ENCODE measurements at places on chromosomes 6 and 20.

DNA sequence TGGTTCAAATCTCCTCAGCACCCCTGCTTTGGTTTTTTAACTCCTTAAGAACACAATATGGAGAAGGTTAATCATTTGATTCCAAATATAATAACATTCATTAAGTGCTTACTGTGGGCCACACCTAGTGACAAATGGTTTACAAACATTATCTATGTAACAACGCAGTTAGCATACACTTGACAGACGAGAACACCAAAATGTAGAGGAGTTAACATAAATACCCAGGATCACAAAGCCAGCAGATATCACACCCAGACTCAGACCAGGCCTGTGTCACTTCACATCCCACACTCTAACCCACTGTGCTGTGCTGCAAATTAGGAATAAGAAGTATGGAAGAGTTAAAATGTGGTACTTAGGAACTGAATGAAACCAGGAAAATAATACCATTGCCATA, 82.9 kb downstream of the AGPAT4 start:
- no peak for DNase-seq

- no peak for DNase-seq
Measured at GRCh38 chr6:117653949-117654348, 21.3 kb upstream of the NUS1 start.

DNA sequence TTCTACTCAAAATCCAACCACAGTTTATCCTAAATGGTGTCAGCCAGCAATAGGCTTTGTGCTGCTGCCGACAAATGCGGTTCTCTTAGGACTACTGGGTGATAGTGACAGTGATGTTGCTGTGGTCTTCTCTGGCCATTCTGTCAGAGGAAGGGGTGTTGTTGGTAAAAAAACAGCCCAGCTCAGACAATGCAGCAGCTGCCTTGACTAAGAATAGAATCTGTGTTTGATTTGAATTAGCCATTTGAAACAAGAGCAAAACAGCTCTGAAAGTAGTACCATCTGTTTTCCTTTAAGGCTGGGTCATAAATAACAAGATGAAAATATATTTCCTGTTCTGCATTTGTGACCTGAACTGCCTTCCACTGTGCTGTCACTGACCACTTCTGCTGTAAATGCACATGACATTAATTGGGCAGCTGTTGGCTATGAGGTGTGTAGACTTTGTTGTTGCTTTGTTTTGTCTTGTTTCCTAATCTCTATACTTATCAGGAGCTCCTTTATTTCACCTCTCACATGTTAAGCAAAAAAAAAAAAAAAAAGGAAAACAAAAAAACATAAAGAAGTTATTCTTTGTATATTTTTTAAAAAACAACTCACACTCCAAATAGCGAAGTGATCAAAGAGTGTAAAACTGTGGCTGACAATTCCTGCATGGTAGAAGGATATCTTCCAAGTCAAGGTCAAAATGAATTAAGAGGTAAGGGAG, 497.8 kb upstream of the ARID1B start:
- no peak for DNase-seq

- peak; percentile 51 for DNase-seq
Measured at GRCh38 chr20:63977739-63978276, 1.6 kb downstream of the SAMD10 start.

DNA sequence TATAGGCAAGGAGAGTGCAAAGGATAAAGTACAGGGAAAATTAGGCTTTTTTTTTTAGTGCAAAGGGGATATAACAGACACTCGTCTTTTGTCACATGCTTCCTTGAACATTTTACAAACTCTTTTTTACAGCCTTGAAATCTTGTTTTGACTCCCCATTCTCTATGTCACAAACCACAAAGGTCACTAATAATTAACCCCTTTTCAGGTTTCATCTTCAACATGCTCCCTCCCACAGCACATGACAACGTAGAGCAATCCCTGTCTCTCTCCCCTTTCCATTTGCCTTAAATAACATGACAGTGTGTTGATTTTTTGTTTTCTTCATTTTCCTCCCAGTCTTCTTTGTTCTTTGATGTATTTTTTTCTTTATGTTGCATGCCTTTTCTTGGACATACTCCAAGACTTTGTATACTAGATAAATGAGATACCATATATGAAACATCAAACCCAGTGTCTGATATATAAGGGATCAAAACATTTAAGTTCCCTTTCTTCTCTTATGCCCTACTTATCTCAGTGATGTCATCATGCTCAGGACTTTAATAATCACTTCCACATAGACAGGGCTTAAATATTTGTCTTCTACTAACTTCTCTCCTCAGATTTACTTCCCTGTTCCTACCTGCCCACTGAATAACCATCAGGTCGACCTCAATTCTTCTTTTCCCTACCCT, 378.7 kb upstream of the HSF2 start:
- DNase-seq = no peak

GRCh38 chr20:3296261-3297078, 57.5 kb upstream of the SLC4A11 start:
- DNase-seq = no peak

GRCh38 chr6:118974790-118975189, 39.8 kb upstream of the MCM9 start:
- no peak for DNase-seq
